Bronchus fibroblast of lung (primary cell): ENCODE measurements at places on chromosomes 12 and 14. TPM values are rescaled to one million over a fixed set of nuclear protein-coding genes. Genes with fewer than 3 reads are reported as not detected.

Gene RPL10L
- not detected in 2 replicates for total RNA-seq

Gene CACNA2D4
- total RNA-seq: 1.0 and 1.7 TPM in 2 replicates

Gene NRXN3
- 0.15 and 0.17 TPM in 2 replicates for total RNA-seq

Gene IRAK3
- total RNA-seq: 4.9 and 9.4 TPM in 2 replicates

Gene NPAS3
- under 0.01 and 0.34 TPM in 2 replicates for total RNA-seq

Gene SLC22A17
- 10.4 and 13.8 TPM in 2 replicates for total RNA-seq

Gene CISTR
- not detected in 2 replicates for total RNA-seq

Gene C14orf132
- total RNA-seq: 12.4 and 14.7 TPM in 2 replicates

Gene AGAP2
- total RNA-seq: under 0.01 and 0.15 TPM in 2 replicates

Gene CLEC4A
- not detected in 2 replicates for total RNA-seq

Gene SETD1B
- total RNA-seq: 4.3 and 5.0 TPM in 2 replicates

Gene HOXC10
- not detected in 2 replicates for total RNA-seq

Gene PELI2
- total RNA-seq: 2.7 and 3.1 TPM in 2 replicates

Gene CACNA1C
- total RNA-seq: under 0.01 and 0.74 TPM in 2 replicates

Gene CCDC85C
- 9.7 and 11.3 TPM in 2 replicates for total RNA-seq

Gene DNAH10
- under 0.01 TPM in 2 replicates for total RNA-seq

Gene SERPINA5
- total RNA-seq: under 0.01 and 0.15 TPM in 2 replicates

Gene P2RX2
- not detected in 2 replicates for total RNA-seq

Gene TRHDE
- total RNA-seq: 12.5 and 12.8 TPM in 2 replicates

Gene KCNA5
- not detected in 2 replicates for total RNA-seq

Gene C12orf60
- 1.3 and 1.8 TPM in 2 replicates for total RNA-seq

Gene KLRC4
- total RNA-seq: not detected in 2 replicates

Gene C1R
- total RNA-seq: 101 and 103 TPM in 2 replicates

Gene LAG3
- 0.17 and 0.74 TPM in 2 replicates for total RNA-seq

Gene FAM186B
- under 0.01 and 0.34 TPM in 2 replicates for total RNA-seq

Gene RHNO1
- total RNA-seq: 43.3 and 44.2 TPM in 2 replicates

Gene DLGAP5
- 48.5 and 59.2 TPM in 2 replicates for total RNA-seq

Gene LALBA
- total RNA-seq: not detected in 2 replicates

Gene RFX4
- total RNA-seq: not detected in 2 replicates

Gene ZDHHC22
- total RNA-seq: not detected in 2 replicates

Gene KIF26A
- total RNA-seq: 0.17 and 0.30 TPM in 2 replicates

Gene INSM2
- total RNA-seq: not detected in 2 replicates

Gene SOAT2
- under 0.01 TPM in 1 of 2 replicates, not detected in the other for total RNA-seq

Gene CCDC177
- not detected in 2 replicates for total RNA-seq

Gene CMTM5
- total RNA-seq: 0.67 and 0.89 TPM in 2 replicates

Gene RPS6KL1
- 0.50 and 0.89 TPM in 2 replicates for total RNA-seq

Gene TSPAN9
- 15.8 and 17.0 TPM in 2 replicates for total RNA-seq

Gene IFNG-AS1
- not detected in 2 replicates for total RNA-seq

Gene SDR9C7
- total RNA-seq: not detected in 2 replicates

Gene USP44
- 0.50 and 1.0 TPM in 2 replicates for total RNA-seq

Gene SLC25A21
- total RNA-seq: 0.59 and 1.0 TPM in 2 replicates

Gene DHRS1
- total RNA-seq: 27.4 and 28.2 TPM in 2 replicates

Gene SLCO1B1
- not detected in 2 replicates for total RNA-seq

Gene AKAP6
- 0.15 and 0.17 TPM in 2 replicates for total RNA-seq

Gene RNFT2
- 5.2 and 6.4 TPM in 2 replicates for total RNA-seq
